Suprapubic skin (tissue), 4 donors: ENCODE measurements at places on chromosomes 2 and 18. TPM values are rescaled to one million over a fixed set of nuclear protein-coding genes. Genes with fewer than 3 reads are reported as not detected.

DNA sequence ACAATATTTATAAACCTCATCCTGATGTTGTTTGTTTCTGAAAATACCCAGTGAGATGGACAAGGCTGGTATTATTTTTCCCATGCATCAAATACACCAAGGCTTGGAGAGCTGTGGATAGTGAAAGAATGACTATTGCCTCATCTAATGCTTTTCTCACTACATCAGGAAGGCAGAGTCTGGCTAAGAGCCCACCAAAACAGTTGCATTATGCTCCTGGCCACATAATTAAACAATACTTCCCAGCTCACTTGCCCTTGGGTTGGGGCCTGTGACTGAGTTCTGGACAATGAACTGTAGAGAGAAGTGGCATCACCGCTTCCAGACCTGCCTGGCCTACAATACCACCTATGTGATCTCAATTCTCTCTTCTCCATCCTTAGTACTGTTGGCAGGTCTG lies 46.4 kb upstream of the REEP1 start:
- DNase-seq, result no peak
- H3K27me3 ChIP-seq, result no peaks in the 10 kb centered on the region
- no peaks in the 10 kb centered on the region for H3K4me1 ChIP-seq
- H3K4me3 ChIP-seq, result no peak overlapping the region
- H3K27ac ChIP-seq, result no peak overlapping the region

- H3K27ac ChIP-seq, result no peak overlapping the region
- no peak overlapping the region for H3K4me3 ChIP-seq
Observed at GRCh38 chr2:6644261-6644660, 221.4 kb downstream of the CMPK2 start.

- H3K36me3 ChIP-seq, result no peaks in the 10 kb centered on the region
- H3K27me3 ChIP-seq, result no peaks in the 10 kb centered on the region
- no peak overlapping the region for H3K4me3 ChIP-seq
- H3K27ac ChIP-seq, result peak overlapping the region; percentile 78
- no peak for DNase-seq
Observed at GRCh38 chr2:191866675-191867506, 20.0 kb upstream of the CAVIN2 start.

DNA sequence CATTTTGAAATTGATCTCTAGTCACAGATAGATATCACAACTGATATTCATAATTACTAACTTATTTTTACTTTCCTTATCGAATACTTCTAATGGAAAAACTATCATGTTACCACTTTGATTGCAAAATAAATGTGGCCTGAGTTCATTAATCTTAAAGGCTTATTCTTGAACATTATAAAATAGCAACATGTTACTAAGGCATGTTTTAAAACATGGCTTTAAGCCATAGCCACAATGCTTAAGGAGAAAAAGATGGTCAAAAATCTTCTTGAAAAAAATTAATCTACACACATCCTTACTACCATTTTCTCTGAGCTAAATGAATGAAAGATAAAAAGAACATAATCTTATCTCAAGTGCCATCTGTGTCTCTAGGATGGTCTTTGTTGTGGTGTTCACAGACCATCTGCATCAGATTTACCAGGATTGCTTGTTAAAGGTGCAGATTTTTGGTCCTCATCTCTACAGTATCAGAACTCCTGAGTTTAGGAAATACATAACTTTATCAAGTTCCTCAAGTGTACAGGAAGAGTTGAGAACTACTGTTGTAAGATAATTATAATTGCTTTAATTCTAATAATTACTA lies 15.3 kb downstream of the MTX2 start:
- no peaks in the 10 kb centered on the region for H3K27me3 ChIP-seq
- DNase-seq, result no peak

DNA sequence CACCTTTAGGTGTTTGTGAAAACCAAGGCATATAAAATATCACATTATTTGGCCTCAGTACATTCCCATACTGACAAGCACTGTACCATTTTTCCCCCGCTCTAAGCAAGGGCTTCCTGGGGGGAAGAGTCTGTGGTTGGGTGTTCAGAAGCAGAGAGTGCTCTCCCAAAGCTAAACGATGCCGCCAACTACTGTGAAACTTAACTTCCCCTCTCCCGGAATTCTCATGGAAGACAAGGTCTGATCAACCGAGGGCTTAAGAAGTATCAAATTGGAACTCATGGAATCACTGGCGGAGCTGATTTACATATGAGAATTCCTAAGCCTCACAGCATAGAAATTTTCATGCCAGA lies 433 bp upstream of the MFF start:
- no peaks in the 10 kb centered on the region for H3K27me3 ChIP-seq
- H3K4me1 ChIP-seq, result peaks cover 26% of the 10 kb centered on the region
- H3K27ac ChIP-seq, result peak overlapping the region; percentile 80
- no peak for DNase-seq
- peak overlapping the region; percentile 63 for H3K4me3 ChIP-seq

The CD226 gene
- total RNA-seq, result 0.23 TPM

DNA sequence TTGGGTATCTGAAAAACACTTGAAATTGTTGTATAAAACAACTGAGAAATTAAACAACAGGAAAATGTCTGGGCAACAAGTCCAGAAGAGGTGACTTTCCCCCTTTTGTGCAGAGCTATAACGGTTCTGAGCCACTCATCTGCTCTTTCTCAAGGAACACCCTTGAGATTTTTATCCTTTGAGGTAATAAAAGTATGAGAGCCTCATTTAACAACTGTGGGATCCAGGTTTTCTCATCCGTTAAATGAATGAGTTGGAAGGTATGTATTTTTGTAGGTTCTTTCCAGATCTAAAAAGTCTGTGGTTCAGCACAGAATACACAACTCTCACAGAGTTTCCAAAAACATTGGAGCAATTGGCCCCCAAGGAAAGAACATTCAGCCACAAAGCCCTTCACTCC lies 93.0 kb downstream of the ANKRD44 start:
- no peaks in the 10 kb centered on the region for H3K27me3 ChIP-seq
- no peak overlapping the region for H3K27ac ChIP-seq
- no peaks in the 10 kb centered on the region for H3K36me3 ChIP-seq
- no peak for DNase-seq
- H3K4me3 ChIP-seq, result no peak overlapping the region
- peaks cover 9% of the 10 kb centered on the region for H3K4me1 ChIP-seq

GRCh38 chr2:220478305-220479058 lies 851.1 kb downstream of the SLC4A3 start:
- DNase-seq, result no peak
- H3K4me3 ChIP-seq, result no peak overlapping the region
- H3K27me3 ChIP-seq, result no peaks in the 10 kb centered on the region

The HOXD8 gene
- 3.1 TPM for total RNA-seq

The TM4SF20 gene
- total RNA-seq, result not detected

DNA sequence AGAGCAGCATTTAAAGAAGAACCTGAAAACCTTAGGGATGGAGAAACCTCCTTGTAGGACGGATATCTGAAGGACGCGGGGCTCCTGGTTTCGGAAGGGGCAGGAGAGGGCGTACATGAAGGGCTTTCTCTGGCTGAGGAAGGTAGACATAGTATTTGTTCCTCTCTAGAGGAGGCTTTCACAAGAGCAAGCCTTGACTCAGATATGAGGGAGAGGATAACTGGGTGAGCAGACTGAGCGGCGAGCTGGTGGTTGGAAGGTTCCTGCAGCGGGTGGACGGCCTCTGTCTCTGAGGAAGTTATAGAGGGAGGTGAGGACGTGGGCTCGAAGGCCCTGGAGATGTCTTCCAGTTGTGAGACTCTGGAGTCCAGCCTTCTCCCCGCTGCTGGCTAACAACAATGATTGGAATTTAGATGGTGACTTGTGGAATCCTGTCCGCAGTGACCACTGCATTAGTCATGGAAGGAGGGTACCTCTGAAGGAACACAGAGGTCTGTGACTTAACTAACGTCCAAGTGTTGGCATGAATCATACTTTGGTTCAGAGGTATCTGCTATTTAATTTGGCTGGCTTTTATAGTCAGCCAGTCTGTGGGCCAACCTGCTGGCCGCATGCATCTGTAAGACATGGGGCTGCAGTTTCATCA lies 80.9 kb downstream of the ASAP2 start:
- no peaks in the 10 kb centered on the region for H3K27me3 ChIP-seq
- peaks cover 4% of the 10 kb centered on the region for H3K36me3 ChIP-seq
- no peak overlapping the region for H3K27ac ChIP-seq
- H3K4me3 ChIP-seq, result no peak overlapping the region
- DNase-seq, result no peak
- H3K4me1 ChIP-seq, result no peaks in the 10 kb centered on the region

DNA sequence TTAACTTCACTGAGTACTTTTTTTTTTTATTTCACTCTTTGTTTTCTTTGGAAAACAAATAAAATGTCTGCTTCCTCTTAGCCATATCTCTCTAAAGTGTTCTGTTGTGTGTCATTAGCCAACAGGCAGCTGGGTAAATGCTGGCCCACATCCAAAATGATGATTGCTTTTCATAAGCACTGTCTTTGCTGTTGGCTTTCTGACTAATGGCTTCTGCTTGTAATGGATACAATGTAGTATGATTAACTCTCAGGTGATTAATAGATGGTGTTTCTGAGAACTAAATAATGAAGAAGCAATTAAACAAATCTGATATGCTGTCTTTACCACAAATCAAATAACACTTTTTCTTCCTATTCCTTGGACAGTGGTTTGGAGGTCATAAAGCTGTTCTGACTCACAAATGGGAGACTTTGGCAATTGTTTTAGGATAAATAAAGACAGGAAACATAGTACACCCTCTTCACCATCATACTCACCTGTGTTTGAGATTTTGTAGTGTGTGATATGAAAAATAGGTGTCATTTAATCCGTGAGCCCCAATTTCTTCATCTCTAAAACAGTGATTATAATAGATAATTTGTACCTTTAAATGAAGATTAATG lies 888.4 kb downstream of the TSN start:
- H3K27me3 ChIP-seq, result no peaks in the 10 kb centered on the region
- DNase-seq, result no peak
- H3K4me3 ChIP-seq, result no peak overlapping the region
- H3K4me1 ChIP-seq, result no peaks in the 10 kb centered on the region
- no peaks in the 10 kb centered on the region for H3K36me3 ChIP-seq
